NCI-H2081 (cell line): ENCODE measurements at places on chromosomes 2 and 18.

- DNase-seq: no peak
These were observed 60.0 kb upstream of the AGAP1 start for GRCh38 chr2:235433860-235434259.

- DNase-seq: no peak
These were observed 5.8 kb upstream of the IKZF2 start for GRCh38 chr2:213157242-213157641.

- DNase-seq: peak; percentile 60
These were observed 210.9 kb downstream of the L3MBTL4 start for GRCh38 chr18:6203791-6204190.

DNA sequence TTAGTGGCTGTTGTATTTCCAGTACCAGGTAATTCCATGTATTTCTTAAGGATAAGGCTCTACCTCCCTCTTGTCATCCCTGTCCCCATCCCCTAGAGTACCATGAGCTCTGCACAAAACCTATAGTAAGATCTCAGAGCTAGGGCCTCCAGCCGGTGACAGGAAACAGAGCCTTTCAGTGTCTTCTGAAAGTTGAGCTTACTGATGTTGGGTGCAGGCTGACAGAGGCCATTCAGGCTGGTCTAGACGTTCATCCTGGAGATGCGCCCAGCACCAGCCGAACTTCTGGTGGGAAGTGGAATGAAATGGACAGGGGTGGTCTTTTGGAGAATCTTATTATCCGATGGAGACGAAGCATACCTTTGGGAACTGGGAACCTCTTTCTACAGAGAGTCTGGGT, 16.7 kb upstream of the LYPD6B start:
- DNase-seq: no peak

DNA sequence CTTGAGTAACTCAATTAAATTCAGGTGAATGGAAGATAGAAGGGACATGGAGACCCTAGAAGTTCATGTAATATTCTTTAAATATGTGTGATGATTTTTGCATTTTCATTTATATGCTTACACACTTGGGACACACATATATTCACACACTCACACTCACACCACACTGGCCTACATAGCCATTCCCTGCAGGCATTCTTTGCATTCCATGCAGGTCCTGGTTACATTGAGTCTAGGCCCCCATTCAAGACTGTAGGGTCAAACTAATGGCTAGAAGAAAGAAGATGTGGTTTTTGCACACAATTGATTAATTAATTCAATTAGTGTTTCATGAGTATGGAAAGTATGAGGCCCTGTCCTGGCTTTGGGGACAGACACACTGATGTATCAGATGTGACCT, 249.4 kb downstream of the HNMT start:
- DNase-seq: no peak

DNA sequence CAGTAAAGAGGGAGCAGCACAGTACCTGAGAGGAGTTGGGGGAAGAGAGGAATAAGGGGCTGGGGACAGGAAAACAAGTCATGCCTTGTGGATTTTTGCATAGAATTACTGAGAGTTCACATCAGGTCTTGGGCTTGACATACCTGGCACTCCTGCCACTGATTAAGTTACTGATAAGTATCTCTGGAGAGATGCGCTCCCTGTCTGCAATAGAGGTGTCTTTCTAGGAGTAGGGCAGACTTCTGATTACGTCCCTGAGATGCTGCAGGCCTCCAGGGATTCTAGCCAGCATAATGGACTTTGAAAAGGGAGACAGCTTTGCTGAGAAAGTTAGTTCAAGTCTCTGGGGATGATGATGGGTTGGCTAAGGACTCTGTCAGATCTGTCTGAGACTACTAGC, 69.4 kb downstream of the CHRNA1 start:
- no peak for DNase-seq

- peak; percentile 15 for DNase-seq
These were observed 30.6 kb downstream of the ORC4 start for GRCh38 chr2:147989809-147990403.

DNA sequence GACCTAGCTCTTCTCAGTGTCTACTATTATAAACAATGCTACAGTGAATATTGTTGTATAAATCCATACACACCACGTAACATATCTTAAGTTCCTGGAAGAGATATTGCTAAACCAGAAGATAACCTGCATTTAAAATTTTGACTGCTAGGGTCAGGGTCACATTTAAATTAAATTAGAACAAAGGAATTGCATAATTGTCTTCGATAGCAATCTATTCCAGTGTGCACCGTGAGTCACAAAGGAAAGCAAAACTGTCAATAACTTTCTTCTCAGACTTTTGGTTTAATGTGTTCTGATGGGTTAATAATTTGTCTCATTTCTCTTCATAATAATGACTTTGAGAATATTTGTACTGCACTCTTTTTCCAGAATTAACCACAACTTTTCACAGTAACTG, 4.2 kb downstream of the GEN1 start:
- no peak for DNase-seq

DNA sequence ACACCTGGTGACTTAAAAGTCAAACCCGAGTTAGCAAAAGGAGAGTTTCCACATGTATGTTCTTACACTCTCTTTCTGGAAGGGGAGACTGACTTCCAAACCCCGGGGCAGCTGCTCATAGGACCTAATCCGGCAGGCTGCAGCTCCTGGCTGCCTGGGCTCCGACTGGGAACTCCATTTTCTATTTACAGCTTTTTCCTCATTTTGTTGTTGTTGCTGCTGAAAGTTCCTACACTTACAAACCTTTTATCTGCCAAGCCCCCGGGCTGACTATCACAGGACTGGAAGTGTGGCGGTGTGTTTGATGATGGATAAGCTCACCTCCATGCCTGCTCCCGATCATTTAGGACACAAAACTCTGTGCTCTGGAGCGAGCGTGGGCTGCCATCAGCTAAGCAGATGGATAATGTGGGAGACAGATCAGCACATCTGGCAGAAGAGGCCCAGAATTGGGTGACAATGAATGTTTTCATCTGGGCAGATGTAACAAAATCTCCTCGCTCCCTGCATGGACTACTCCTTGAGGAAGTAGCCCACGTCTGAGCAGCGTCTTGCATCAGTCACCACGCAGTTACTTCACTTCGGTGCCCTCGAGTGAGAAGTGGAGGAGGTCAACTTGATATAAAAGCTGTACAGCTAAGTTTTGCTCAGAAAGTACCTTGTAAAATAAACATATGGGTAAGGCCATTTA, 114.4 kb upstream of the COPS8 start:
- no peak for DNase-seq

- no peak for DNase-seq
These were observed 274.8 kb downstream of the SP3 start for GRCh38 chr2:173690349-173690748.

GRCh38 chr18:6954501-6954900, 163.1 kb downstream of the LAMA1 start:
- no peak for DNase-seq

DNA sequence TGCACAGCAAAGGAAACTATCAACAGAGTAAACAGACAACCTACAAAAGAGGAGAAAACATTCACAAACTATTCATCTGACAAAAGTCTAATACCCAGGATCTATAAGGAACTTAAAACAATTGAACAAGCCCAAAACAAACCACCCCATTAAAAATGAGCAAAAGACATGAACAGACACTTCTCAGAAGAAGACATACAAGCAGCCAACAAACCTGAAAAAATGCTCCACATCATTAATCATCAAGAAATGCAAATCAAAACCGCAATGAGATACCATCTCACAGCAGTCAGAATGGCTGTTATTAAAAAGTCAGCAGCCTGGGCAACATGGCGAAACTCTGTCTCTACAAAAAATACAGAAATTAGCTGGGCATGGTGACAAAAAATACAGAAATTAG, 110.2 kb upstream of the LDLRAD4 start:
- DNase-seq: no peak

DNA sequence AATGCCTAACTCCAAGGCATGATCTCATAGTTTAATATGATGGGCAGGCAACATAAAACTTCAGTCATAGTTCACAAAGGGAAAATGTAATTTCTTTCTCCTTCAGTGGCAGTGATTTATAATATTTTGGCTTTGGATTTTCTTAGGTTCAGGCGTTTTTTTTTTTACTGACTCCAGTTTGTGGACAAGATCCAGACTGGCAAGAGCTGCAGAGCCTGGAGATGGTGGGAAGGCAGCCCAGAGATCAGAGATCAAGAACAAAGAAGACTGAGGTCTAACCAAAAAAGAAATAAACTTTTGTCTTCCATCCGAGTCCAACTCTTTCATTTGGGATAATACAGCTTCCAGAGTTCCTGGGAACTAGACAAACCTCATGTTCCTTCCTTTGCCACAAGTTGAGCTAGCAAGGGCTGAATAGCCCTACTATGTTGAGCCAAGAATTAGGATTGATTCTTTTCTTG, 215.3 kb upstream of the SETBP1 start:
- DNase-seq: no peak

DNA sequence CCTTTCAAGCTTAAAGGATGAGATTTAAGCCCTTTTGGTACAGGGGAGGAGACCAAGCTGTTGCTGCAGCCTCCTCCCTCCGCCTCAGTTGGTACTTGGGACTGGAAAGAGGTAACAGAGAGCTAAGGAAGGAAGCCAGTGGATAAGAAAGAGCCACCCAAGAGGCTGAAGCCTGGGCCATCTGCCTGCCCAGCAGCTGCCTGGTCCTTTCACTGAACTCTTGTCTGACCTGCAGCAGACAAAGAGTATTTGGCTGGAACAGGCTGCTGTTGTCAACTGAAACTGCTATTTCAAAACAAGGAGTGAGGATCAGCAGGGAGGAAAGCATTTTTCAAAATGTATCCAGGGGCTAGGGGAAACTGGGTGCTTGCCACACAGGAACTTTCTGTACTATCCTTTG, 30.3 kb downstream of the TNS1 start:
- DNase-seq: no peak

GRCh38 chr2:158600155-158600802, 143.5 kb downstream of the PKP4 start:
- DNase-seq: no peak

- DNase-seq: peak; percentile 69
These were observed 54.6 kb upstream of the PHLPP1 start for GRCh38 chr18:62660691-62661090.

GRCh38 chr18:36623681-36624190, 205.1 kb downstream of the TPGS2 start:
- DNase-seq: no peak

DNA sequence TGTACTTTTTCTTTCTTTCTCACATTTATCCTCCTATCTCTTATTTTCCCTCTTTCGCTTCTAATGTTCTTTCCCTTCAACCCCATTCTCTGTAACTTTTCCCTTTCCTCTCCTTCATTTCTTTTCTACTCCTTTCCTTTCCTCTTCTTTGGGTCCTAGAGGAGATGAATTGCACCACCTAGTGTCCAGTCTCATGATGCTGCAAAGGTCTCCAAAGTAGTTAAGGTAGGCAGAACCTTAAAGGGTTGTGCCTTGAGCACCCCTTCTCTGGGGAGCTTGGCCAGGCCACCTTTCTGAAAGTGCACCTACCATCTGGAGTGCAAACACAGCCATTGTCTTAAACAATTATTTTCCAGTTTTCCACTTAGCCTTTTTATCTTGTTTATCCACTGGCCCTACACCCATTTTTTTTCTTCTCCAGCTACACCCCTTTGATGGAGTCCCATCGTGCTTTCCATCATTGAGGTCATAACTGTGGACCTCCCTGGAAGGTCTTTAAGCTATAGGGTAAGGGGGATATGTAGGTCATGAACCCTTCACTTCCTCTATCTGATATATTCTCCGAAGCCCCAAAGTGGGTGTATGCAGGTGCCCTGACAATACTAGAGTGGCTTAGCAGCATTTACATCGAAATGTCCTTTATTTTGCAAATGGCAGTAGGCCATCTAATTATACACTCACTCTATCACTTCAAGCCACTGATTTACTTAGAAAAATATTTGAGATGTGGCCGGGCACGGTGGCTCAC, 155.9 kb downstream of the ESCO1 start:
- peak; percentile 44 for DNase-seq

GRCh38 chr18:50734886-50735285, 84.9 kb downstream of the MRO start:
- no peak for DNase-seq

- peak; percentile 46 for DNase-seq
These were observed 98.7 kb downstream of the ACVR1 start for GRCh38 chr2:157777427-157777826.

DNA sequence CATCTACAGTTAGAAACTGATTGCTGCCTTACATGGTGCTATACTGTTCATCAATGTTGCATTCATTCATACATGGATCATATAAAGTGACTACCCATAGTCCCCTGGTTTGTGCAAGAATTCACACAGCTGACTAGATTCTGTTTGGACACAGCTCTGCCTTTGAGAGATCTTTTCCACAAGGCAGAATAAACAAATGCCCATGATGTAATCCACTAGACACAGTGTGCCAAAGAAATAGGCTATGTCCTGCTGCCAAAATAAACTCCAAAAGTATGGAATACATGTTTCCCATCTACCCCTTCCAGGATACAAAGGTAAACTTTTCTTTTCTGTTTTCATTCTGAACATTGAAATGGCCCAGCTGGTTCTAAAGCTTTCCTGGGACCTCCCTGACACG, 269.4 kb upstream of the CHAC2 start:
- no peak for DNase-seq

- DNase-seq: no peak
These were observed at the start of gene APCDD1 for GRCh38 chr18:10453806-10454680. TSS of gene APCDD1 (plus strand) at chr18:10454635. CDS start at chr18:10454982, 347 bp downstream.

DNA sequence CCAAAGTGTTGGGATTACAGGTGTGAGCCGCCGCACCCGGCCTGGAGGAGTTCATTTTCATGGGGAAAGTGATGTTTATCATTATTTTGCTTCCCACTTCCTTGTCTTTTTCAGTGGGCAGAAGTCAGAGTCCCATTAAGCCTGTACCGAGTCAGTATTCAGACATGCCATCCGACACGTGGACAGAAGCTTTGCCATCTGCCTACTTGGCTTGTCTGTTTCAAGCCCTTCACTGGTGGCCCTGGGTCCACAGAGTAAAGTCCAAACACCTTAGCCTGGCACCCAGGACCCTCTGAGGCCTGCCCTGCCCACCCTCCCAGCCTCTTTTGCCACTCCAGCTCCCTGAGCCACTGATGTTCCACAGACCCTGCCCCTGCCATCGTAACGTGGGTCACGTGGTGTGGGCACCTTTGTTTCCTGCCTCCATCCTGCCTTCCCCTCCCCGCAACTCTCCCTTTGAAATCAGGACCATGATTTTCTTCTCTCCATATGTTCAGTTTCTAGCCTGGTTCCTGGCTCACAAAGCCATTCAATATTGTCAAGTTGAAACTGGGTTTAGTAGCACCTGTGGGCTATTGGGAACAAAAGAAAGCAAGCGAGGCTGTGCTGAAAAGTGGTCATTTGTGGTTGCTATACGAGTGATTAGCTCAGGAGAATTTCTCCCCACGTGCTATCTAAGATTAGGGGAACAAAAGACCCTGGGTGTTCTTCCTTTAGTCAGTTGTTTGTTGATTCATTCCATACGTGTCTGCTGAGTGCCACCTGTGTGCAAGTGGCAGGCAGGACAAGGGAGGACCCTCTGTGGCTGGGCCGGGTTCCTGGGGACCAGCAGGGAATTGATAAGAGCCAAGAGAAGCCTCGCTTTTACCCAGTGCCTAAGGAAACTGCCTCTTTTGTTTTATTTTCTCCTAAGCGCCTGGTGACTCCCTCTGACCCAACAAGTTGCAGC, 5.1 kb upstream of the ODC1 start:
- DNase-seq: peak; percentile 29
